ENCODE measurements at places on chromosomes 12 and 14. TPM values are rescaled to one million over a fixed set of nuclear protein-coding genes. Genes with fewer than 3 reads are reported as not detected.

The GALNT4 gene
- 5.3 TPM for total RNA-seq

The THAP2 gene
- 8.2 TPM for total RNA-seq

The TESPA1 gene
- 2.2 TPM for total RNA-seq

The MYH6 gene
- not detected for total RNA-seq

The RIN3 gene
- 12.1 TPM for total RNA-seq

The CLMN gene
- 48.5 TPM for total RNA-seq

The CEBPE gene
- total RNA-seq, result not detected

The DACT1 gene
- total RNA-seq, result 5.0 TPM

The KRT2 gene
- total RNA-seq, result not detected

- H3K4me1 ChIP-seq, result no peaks in the 10 kb centered on the region
Measured at GRCh38 chr14:78612666-78613065, 442.5 kb downstream of the NRXN3 start.

- no peaks in the 10 kb centered on the region for H3K27me3 ChIP-seq
- DNase-seq, result no peak
- H3K4me3 ChIP-seq, result no peak overlapping the region
- no peaks in the 10 kb centered on the region for H3K36me3 ChIP-seq
Measured at GRCh38 chr14:103714063-103714724, 1.1 kb downstream of the XRCC3 start.

DNA sequence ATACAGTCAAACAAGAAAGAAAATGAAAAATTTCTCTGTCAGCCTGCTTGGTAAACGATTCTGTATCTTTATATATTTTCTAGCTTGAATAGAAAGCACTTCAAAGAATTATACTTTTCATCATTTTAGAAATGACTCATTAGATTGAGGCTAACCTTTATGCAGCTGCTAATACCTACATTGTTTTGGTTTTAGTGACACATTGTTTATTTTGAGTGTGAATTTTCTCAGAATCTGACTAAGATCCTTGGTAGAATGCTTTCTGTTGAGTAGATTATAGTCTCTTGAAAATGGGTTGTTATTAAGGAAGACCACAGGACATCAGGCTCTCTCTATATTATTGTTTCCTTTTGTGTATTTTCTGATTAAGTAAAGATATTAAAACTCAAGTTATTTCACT is at the start of gene PMCH:
PMCH (minus strand) TSS at position 45 of the 400 bp plus-strand sequence. CDS start 63 bp downstream, outside the sequence.
- H3K4me1 ChIP-seq, result no peaks in the 10 kb centered on the region
- H3K36me3 ChIP-seq, result no peaks in the 10 kb centered on the region
- no peak within 1 kb of the TSS for H3K27ac ChIP-seq
- H3K27me3 ChIP-seq, result no peaks in the 10 kb centered on the region
- DNase-seq, result no peak
- no peak within 1 kb of the TSS for H3K4me3 ChIP-seq

DNA sequence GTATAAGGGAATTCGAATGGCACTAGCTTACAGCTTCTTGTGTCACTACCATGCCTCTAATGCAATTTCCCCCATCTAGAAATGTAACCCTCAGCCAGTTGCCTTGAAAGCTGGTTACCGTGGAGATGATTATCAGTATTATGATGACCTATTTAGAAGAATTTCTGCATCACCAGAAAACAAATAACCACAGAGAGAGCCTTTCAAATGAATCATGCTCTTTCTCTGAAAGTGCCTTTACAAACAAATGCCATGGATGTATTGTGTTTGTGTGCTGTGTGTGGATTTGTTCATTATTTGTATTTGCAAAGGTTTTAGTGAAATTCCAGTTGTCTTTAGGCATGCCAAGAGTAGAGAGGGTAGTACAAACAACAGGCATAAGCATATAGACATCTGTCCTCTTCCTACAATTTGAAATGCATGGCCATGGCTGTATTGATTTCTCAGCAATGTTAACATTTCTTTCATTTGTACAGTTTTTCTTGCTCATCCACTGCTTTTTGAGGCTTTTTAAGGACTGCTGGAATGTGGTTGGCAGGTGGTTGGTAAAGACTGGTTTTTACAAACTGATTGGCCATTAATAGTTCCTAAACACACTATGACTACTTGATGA is 266.5 kb downstream of the PAWR start:
- peak overlapping the region; percentile 70 for H3K27ac ChIP-seq
- H3K36me3 ChIP-seq, result no peaks in the 10 kb centered on the region
- no peak overlapping the region for H3K4me3 ChIP-seq
- DNase-seq, result no peak
- H3K4me1 ChIP-seq, result no peaks in the 10 kb centered on the region

GRCh38 chr12:129193263-129193871 is 340.1 kb downstream of the GLT1D1 start:
- no peaks in the 10 kb centered on the region for H3K36me3 ChIP-seq
- no peaks in the 10 kb centered on the region for H3K27me3 ChIP-seq
- H3K4me1 ChIP-seq, result no peaks in the 10 kb centered on the region
- H3K4me3 ChIP-seq, result no peak overlapping the region

- H3K4me1 ChIP-seq, result no peaks in the 10 kb centered on the region
- H3K27ac ChIP-seq, result no peak overlapping the region
- no peaks in the 10 kb centered on the region for H3K36me3 ChIP-seq
- no peak overlapping the region for H3K4me3 ChIP-seq
Measured at GRCh38 chr14:35986219-35986573, 160.1 kb downstream of the BRMS1L start.

DNA sequence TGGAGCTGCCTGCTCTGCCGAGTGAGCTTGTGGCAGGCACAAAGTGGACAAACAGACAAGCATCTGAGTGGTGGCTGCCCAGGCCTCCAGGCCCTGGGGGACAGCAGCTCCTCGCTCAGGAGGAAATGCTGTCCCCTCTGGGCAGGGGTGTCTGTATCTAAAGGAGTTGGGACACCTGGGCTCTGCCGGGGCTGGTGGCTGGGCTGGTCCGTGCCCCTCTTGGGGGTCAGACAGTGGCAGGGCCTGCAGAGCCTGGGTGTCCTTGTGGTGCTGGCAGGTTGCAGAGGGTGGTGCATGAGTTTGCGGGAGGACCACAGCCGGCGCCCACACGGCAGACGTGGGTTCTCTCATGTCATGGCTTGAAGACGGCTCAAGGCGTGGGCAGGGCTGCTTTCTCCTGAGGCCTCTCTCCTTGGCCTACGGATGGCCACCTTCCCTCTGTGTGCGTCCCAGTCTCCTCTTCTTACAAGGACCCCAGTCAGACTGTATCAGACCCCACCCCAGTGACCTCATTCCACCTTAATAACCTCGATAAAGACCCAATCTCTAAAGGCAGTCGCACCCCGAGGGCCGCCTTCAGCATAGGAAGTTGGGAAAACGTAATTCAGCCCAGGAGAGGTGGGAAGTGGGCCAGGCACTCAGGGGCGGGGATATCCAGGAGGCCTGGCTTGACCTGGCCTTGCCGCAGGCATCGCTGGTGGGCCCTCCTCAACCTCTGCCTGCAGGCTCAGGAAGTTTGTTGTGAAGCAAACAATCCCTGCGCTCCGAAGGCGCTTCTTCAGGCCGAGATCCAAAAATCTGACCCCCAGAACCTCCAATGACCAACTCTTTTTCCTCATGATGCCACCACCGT is 110.0 kb downstream of the KIF26A start:
- H3K27me3 ChIP-seq, result no peaks in the 10 kb centered on the region
- H3K4me1 ChIP-seq, result no peaks in the 10 kb centered on the region
- no peak overlapping the region for H3K27ac ChIP-seq
- DNase-seq, result no peak
- no peak overlapping the region for H3K4me3 ChIP-seq

DNA sequence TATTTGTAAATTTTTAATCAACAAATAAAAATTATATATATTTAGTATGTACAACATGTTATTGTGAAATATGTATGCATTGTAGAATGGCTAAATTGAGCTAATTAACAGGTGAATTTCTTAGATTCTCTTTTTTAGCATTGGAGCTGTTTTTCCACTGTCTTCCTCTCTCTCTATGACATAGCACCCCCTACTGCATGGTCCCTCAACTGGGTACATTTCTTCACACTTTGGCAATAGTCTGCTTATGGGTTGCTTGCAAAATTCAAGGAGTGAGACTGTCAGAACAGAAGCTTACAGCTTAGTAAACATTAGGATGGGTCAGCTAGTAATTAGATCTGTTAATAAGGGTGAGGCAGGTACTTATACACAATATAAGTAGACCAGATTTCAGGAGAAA is 658.5 kb upstream of the MGAT4C start:
- H3K36me3 ChIP-seq, result no peaks in the 10 kb centered on the region
- H3K27me3 ChIP-seq, result no peaks in the 10 kb centered on the region
- H3K4me1 ChIP-seq, result no peaks in the 10 kb centered on the region
- DNase-seq, result no peak
- H3K4me3 ChIP-seq, result no peak overlapping the region

DNA sequence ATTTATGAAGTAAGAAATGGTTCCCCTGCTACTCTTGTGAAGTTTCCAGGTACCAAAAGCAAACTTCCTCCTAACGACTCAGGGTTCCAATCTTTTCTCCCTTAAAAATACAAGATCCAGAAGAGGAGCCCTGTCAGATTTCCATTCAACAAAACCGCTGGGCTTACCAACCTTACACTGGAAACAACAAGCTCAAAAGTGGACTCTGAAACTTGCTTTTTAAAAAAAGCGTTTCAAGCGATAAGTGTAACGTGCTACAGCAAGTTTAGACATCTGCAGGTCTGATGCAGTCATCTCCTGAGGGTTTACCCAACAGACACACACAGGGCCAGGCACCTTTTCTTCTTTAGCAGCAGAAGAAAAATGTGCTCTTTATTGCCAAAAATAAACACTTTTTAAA is 6.9 kb upstream of the CREBL2 start:
- H3K36me3 ChIP-seq, result no peaks in the 10 kb centered on the region
- no peaks in the 10 kb centered on the region for H3K27me3 ChIP-seq
- H3K4me1 ChIP-seq, result peaks cover 3% of the 10 kb centered on the region
- no peak overlapping the region for H3K27ac ChIP-seq
- no peak overlapping the region for H3K4me3 ChIP-seq
- DNase-seq, result no peak

- no peak overlapping the region for H3K4me3 ChIP-seq
- no peak for DNase-seq
- no peak overlapping the region for H3K27ac ChIP-seq
Measured at GRCh38 chr12:103879048-103879692, 38.1 kb upstream of the NT5DC3 start.

GRCh38 chr14:88323523-88324199 is 592 bp upstream of the KCNK10 start:
- peaks cover 74% of the 10 kb centered on the region for H3K27me3 ChIP-seq
- H3K4me1 ChIP-seq, result peaks cover 4% of the 10 kb centered on the region
- H3K36me3 ChIP-seq, result no peaks in the 10 kb centered on the region
- DNase-seq, result no peak
- H3K27ac ChIP-seq, result no peak overlapping the region
- peak overlapping the region; percentile 59 for H3K4me3 ChIP-seq

DNA sequence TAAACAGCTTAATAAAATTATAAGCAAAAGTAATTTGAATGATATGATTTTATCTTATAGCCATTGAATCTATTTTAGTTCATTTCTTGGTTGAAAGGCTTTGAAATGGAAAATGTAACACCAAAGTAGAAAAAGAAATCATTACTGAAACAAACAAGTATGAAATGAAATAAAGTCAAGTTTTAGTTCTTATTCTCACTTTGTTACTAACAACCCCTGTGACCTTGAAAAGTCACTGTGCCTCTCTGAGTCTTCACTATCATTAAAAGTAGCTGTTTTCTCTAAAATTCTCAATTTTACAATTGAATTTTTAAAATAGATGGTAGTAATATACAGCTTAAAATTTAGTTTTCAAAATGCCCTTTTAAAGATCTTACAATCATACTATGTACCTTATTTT is 32.4 kb upstream of the SLC17A8 start:
- no peak overlapping the region for H3K27ac ChIP-seq
- H3K4me1 ChIP-seq, result no peaks in the 10 kb centered on the region
- peaks cover 6% of the 10 kb centered on the region for H3K36me3 ChIP-seq

DNA sequence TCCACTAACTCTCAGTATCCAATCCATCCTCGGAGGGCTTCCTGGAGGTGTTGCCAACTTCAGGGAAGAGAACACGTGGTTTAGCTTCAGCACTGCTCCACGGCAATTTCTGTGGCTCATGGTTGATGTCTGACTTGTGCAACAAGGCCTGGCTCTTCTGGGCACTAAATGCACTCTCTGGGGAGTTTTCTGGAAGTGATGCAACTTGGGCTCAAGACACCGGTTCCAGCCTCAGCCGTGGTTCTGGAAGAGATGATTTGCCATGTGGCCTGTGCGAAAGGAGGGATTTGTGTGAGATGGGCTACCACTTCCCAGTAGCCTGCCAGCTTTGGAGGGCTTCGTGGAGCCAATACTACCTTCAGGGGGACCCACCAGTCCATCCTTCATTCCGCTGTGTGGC is 118.6 kb upstream of the RTL1 start:
- no peaks in the 10 kb centered on the region for H3K36me3 ChIP-seq
- H3K27me3 ChIP-seq, result no peaks in the 10 kb centered on the region
- DNase-seq, result peak; percentile 40
- no peak overlapping the region for H3K4me3 ChIP-seq
- H3K27ac ChIP-seq, result no peak overlapping the region

GRCh38 chr14:47675466-47676314 is at the start of gene MDGA2:
Gene MDGA2 (minus strand): TSS chr14:47675605.
- no peak for DNase-seq
- peak within 1 kb of the TSS; percentile 42 for H3K4me3 ChIP-seq
- peaks cover 56% of the 10 kb centered on the region for H3K27me3 ChIP-seq
- no peak within 1 kb of the TSS for H3K27ac ChIP-seq
- no peaks in the 10 kb centered on the region for H3K36me3 ChIP-seq
- H3K4me1 ChIP-seq, result no peaks in the 10 kb centered on the region

DNA sequence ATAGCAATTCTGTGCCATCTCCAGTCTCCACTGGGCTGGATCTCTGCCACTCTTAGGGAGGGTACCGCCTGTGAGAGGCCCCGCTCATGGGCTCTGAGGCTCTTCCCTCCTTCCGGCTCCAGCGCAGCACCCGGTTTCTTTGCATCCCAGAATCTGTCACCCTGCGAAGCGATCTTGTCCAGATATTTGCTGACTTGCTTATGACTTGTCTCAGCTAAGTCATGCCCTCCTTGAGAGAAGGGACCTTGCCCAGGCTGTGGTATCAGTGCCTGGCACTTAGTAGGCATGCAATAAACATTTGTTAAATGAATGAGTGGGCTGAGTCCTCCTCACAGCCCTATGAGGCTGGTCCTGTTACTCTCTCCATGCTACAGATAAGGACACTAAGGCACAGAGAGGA is 13.4 kb downstream of the KRT80 start:
- H3K27me3 ChIP-seq, result no peaks in the 10 kb centered on the region
- no peaks in the 10 kb centered on the region for H3K4me1 ChIP-seq
- H3K27ac ChIP-seq, result peak overlapping the region; percentile 50
- H3K4me3 ChIP-seq, result no peak overlapping the region
- no peak for DNase-seq

GRCh38 chr12:29110506-29111442 is 38.3 kb upstream of the FAR2 start:
- H3K36me3 ChIP-seq, result no peaks in the 10 kb centered on the region
- H3K27ac ChIP-seq, result no peak overlapping the region
- no peak overlapping the region for H3K4me3 ChIP-seq
- DNase-seq, result no peak
- H3K27me3 ChIP-seq, result no peaks in the 10 kb centered on the region

DNA sequence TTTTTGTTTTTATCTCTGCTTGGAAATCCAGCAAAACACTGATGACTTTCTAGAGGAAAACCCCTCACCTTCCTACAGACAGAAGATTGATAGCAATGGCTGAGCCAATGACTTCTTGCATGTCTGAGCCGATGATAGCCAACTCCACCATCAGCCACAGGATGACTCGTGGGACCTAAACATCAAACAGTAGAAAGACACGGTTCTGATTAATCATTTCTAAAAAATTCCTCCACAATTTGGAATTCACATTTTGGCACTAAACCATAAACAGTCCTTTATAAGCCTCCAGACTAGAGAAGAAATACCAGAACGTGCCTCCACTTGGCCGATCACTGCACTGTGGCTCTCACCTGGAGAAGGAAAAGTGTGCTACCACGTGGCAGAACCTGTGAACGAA is 25.9 kb downstream of the SLC11A2 start:
- no peak overlapping the region for H3K27ac ChIP-seq
- H3K4me1 ChIP-seq, result no peaks in the 10 kb centered on the region
- H3K4me3 ChIP-seq, result no peak overlapping the region
- no peak for DNase-seq
- no peaks in the 10 kb centered on the region for H3K27me3 ChIP-seq
